Sciatic nerve (tissue), 2 donors: ENCODE measurements at places on chromosomes 1 and 21.

DNA sequence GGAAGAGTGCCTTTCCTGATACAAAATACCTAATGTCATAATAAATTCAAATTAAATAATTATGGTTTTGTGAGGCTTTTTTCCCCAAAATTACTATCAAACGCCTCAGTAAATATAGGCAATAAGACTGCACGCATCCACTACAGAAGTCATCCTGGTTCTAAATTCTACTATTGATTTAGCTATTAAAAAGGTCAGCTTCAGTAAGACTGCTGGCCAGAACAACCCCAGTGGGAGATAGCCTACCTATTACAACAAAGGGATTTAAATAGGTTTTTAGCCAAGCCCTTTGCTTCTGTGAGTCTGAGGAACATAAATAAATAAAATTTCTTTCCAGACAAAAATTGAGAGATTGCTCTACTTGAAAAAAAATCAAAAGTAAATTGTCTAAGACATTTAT is 132.1 kb downstream of the PLPPR4 start:
- no peak for DNase-seq

GRCh38 chr1:64263335-64263734 is 59.9 kb downstream of the UBE2U start:
- no peak for DNase-seq

GRCh38 chr1:171817511-171818265 is 23.6 kb upstream of the DNM3 start:
- DNase-seq = no peak

GRCh38 chr1:226690460-226690982 is 48.6 kb downstream of the ITPKB start:
- no peak for DNase-seq

DNA sequence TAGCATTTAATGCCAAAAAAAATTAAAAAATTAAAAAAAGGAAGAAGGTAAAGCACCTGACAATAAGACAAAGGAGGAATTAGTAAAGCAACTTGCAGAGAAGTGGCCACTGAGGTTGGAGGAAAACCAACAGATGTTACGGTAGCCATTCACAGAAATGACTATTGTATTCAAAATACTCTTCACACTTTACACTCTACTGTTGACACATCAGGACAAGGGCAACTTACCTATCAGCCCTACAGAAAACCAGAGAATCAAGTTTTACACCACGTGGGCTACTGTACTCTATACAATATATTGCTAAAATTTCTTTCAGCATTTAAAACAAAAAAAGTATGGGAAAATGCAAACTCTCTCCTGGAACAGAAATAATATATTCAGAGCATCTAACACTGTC is 70.0 kb downstream of the EIF4G3 start:
- no peak for DNase-seq

DNA sequence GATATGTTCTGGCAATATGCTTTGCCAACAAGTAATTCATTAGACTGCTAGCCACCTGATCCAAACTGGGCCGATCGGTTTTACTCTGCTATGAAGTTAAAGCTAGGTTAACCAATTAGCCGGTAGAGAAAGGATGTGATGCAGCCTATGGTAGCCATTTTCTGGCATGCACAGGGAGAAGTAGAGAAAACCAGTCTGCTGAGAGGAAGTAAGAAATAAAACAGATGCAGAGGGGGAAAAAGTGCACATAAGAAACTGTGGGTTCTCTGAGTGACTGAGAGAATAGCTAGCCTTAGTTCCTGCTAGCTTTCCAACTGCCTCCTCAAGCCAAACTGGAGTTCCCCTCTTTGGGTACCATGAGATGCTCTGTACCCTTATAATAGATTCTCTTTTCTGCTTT is 52.8 kb downstream of the ARID4B start:
- no peak for DNase-seq

DNA sequence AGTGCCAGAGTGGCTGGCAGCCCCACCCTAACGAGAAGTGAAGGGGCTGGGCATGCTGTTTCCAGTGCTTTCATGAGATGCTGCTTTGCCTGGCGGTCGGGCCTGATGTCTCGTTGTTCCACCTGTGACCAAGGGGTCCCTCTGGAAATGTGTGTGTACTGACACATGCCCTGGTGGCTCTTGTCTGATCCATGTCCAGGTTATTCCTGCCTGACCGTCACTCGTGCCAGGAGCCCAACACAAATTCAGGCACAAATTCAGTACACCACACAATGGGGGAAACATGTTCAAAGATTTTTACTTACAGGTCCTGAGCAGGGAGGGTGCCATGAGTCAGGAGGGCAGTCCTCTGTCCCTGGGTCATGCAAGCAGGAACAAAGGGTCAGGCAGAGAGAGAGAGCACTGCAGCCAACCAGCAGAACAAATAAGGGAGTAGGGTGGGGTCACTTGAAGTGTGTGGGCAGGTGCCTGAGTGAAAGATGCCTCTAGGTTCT is 76.3 kb downstream of the ADARB1 start:
- DNase-seq = no peak

DNA sequence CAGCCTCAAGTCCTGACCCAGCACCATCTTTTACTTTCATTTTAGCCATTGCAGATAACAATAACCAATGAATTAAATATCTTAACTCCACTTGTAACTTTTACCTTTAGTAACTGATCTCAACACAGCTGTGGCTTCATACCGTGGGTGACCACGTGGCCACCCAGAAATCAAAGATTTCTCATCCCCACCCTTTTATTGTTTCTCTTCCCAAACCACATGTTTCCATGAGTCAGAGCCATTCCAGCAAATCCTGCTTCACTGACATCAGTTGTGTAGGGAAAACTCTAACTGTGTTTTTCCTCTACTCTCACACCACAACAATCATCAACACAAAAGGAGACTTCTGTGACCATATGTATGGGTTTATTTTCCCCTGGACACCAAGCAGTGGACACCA is 25.1 kb upstream of the BRDT start:
- no peak for DNase-seq

DNA sequence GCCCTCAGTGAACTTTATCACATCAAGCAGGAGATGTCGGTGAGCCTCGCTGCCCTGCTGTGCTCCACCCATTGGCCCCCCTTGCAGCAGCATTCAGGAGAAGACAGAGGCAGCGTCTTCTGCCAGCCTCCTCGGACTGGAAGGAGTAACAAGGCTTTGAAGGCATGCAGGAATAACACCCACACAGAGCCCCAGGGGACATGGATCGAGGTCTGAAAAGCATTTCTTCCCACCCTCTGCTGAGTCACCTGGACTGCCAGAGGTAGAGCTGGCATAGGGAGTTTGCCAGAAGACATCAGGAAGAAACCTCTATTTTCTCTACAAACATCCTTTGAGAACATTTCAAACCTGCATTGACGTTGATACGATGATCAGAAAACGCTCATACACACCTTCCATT is 42.9 kb downstream of the COL18A1 start:
- no peak for DNase-seq

DNA sequence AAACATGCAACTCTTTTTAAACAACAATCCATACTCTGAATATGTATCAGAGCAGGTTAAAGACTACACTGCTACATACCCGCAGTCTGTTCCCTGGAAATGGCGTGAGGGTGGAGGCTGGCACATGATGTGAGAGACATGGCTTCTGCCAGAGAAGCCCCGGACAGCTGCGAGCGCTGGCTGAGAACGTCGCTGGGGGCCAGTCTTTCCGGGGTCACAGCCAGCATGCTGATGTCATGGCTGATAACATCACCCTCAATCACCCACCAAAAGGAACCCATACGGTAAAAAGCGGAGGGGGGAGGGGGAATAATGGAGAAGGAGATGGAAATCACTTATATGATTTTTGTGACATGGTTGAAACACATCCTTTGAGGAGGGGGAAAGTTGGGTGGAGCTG is 29.1 kb downstream of the C1orf198 start:
- no peak for DNase-seq

DNA sequence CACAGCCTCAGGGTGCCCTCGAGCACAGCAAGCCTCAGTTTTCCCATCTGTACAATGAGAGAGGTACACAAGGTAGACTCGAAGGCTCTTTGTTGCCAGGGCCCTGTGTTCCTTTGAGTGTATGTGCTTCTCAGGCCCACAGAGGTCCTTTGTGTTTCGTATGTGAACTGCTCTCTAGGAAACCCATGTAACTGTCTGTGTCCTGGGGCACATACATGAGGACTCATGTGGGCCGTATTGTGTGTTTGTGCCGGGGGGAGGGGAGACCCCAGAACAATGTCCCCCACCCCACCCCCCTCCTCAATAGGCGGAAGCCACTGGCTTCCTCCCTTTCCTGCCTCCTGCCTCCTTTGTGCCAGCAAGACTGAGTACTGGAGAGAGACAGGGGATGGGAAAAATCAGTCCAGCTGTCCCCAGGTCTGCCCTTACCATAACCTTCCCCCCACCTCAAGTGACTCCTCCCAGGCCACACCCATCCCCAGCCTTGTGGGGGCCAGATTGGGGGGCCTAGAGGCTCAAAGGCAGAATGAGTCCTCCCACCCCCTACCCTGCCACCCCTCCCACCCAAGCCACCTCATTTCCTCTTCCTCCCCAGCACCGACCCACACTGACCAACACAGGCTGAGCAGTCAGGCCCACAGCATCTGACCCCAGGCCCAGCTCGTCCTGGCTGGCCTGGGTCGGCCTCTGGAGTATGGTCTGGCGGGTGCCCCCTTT is at the start of gene TIE1:
TIE1 (plus strand) TSS at position 605 of the 717 bp plus-strand sequence; CDS start at position 695, 90 bp downstream.
- no peak for DNase-seq

- no peak for DNase-seq
These were observed 65.4 kb downstream of the MACF1 start for GRCh38 chr1:39269791-39270342.

- no peak for DNase-seq
These were observed 15.1 kb upstream of the SAMD11 start for GRCh38 chr1:908661-909060.

DNA sequence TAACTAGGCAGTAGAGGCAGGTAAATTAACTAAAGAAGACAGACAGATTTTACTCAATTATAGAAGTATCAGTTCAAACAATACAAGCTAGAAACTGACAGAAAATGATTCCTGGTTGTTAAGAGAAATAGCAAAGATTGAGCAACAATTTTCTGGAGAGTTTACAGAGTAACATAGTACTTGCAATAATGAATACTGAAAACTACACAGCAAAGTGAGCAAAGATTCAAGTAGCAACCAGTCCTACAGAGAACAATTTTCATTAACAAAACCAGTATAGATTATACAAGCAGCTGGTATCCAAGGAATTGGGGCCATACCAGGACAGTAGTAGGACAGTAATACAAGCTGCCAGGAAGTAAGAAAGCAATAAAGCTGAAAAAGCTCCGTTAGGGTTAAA is 37.6 kb downstream of the EYA3 start:
- DNase-seq = no peak

GRCh38 chr1:109094377-109094803 is 3.8 kb downstream of the TMEM167B start:
- no peak for DNase-seq
